ENCODE measurements at places on chromosomes 7 and 10.

DNA sequence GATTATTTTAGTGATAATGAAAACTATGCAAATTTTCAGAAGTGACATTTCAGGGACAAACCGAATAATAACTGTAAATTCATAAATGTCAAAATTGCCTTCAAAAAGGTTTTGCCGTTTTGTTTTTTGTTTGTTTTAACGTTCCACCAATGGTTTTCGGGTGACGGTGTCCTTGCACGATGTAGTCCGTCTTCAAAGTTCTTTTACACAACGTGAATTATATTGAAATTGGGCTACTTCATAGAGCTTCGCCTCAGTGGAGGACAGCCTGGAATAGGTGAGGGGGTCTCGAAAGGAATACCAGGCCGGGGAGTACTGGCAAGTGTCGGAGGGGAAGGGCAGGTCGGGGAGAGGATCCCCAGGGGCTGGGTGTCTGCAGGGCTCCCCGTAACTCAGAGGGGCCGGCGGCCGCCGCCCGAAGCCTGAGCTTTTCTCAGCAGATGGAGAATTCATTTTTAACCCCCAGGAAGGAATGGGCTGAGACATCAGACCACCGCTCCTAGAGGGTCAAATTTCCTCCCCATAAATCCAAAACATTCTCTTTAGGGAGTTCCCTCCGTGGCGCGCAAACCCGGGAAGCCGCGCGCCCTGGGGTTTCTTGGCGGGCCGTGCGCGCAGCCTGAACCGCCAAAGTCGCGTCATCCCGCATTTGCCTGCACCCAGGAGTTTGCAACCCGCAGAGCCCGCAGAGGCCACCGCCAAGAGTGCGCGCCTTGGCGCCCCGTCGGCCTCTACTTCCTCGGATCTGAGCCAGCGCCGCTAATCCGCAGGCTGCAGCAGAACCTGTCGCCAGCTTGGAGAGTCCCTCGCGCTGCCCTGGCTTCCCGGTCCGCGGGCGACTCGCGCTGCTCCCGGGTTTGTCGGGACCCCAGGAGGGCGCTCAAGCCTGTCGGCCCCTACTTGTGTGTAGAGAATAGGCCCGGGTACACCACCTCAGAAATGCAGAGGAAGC is 17.3 kb upstream of the EVX1 start:
- no peak for DNase-seq

DNA sequence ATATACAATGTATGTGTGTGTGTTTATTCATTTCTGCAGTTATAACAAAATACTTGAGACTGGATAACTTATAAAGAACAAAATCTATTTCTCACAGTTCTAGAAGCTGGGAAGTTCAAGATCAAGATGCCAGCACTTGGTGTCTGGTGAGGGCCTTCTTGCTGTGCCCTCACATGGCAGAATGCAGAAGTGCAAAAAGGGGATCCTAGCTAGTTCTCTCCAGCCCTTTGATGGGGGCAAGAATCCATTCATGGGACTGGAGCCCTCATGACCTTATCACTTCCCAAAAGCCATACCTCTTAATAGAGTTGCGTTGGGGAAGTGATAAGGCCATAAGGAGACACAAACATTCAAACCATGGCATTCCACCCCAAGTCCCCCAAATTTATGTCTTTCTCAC is 8.4 kb downstream of the GRB10 start:
- no peak for DNase-seq

DNA sequence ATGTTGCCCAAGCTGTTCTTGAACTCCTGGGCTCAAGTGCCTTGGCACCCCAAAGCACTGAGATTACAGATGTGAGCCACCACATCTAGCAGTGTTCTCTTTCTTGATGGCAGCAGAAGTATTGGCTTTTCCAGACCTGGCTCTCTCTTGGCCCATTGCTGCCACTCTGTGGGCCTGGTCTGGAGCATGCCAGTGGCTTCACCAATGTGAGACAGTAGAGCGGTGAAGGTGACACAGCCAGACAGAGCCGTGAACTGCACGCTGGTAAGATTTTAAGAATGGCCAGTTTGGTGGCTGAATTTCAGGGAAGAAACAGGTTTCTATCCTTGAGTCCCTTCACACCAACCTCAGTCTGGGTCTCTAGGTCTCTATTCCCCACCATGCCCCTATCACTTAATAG is 552.7 kb upstream of the NRP1 start:
- DNase-seq: no peak

DNA sequence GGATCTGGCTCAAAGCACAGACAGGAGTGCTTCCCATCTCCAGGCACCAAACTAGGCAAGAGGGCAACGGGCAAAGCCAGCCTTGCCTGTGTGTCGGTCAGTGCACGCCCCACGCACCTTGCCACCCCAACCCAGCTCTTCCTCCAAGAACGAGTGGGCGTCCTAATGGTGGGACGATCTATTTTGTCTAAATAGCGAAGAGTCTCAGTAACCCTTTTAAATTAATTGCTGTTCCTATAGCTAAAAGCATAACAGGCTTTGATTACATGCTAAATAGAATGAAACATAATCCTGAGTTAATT is 12.2 kb downstream of the EN2 start:
- no peak for DNase-seq

GRCh38 chr10:35306852-35307251 is 29.5 kb upstream of the CCNY start:
- peak; percentile 47 for DNase-seq

DNA sequence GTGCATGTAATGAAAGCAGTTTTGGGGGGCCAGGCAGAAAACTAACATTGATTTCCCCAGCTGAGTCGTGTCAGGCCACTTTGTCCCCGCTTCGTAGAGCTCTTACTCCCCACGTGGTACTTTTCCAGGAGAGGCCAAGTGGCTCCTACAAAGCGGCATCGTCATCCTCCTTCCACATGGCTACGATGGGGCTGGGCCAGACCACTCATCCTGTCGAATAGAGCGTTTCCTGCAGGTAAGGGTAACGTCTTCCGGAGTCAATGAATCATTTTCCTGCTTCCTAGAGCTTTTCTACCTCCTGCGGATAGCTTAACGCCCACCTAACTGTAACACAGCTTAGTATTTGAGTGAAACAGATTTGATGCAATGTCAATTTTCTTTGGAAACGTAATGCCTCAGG is 21.7 kb upstream of the SEC61A2 start:
- no peak for DNase-seq

DNA sequence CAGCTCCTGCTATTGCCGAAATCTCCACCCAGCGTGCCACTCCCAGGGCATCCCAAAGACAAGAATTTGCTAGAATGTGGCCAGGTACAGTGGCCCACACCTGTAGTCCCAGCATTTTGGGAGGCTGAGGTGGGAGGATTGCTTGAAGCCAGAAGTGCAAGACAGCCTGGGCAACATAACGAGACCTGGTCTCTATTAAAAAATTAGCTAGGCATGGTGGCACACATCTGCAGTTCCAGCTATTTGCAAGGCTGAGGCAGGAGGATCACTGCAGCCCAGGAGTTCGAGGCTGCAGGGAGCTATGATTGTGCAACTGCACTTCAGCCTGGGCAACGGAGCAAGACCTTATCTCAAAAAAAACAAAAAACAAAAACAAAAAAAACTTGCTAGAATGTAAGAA is 73.3 kb upstream of the LYZL2 start:
- no peak for DNase-seq

GRCh38 chr7:19982841-19983835 is 209.7 kb upstream of the TMEM196 start:
- DNase-seq: peak; percentile 77

- DNase-seq: peak; percentile 66
These were observed 174.7 kb upstream of the TNRC18 start for GRCh38 chr7:5598261-5598761.

DNA sequence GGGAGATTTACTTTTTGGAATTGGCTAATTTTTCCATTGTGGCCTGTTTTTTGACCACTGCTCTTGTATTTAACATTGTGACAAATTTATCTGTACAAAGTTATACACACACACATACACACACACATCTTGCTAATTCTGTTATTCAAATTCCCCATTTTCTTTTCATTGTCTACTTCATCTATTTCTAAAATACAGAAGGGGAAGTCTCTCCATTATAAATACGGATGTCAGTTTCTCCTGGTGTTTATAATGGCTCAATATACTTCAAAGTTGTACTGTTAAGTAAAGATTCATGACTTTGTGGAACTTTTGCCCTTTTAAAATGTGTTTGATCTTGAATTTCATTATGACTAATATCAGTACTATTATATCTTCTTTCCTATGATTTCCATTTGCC is 81.0 kb downstream of the CNOT4 start:
- DNase-seq: no peak

- DNase-seq: no peak
These were observed 338.1 kb downstream of the WDR37 start for GRCh38 chr10:1394155-1394912.

DNA sequence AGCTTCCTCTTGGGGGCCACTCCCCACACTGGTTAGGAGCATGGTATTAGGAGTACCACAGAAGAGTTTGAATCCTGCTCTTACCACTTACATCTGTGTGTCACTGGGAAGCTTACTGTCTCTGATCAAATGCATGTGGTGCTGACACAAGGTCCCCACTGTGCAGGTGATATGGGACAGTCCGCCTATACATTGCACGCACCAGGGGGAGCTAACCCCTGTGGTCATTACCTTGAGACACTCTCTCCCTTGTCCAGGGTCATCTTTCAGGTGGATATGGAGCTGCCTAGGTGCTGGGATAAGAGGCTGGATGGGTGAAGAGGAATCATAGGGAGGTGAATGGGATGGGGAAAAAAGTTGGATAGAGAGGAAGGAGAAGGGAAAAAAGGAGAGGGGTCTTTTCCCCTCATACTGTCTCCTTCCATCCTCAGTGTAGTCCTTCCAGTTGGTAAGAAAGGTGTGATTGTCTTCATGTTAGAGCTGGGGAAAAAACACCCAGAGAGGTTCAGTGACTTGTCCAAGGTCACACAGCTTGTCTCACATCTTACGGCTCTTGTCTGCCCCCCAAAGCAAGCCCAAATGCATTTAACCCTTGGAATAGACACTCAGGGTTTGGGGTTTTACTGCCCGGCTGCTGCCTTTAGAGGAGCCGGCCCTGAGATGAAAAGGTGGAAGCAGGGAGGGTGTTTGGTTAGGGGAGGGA is 125.9 kb downstream of the CDH23 start:
- no peak for DNase-seq

- DNase-seq: no peak
These were observed 1.2 kb downstream of the DNAJC2 start for GRCh38 chr7:103343332-103343731.

DNA sequence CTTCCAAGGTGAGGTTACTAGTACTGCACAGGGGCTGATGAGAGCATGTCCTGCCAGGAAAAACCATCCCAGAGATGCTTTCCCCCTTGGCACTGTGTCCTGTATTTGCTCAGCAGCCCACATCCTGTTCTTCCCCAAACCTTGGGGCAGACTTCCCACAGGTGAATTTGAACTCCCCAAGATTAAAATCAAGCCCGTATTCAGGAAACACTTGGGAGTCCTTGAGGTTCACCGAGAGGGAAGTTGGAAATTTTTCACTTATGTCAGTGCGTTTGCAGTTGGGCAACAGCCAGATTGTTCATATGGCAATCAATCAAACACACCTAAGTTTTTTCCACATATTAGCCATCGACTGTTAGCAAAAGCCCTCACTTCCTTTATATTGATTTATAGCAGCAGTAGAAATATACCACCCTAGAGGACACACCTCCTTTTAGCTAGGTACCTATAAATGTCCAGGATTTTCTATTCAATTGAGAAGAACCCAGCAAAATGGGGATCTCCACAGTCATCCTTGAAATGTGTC is at the start of gene DMBT1:
DMBT1 (plus strand) TSS at position 476 of the 526 bp plus-strand sequence; CDS start at position 493, 17 bp downstream.
- DNase-seq: no peak

DNA sequence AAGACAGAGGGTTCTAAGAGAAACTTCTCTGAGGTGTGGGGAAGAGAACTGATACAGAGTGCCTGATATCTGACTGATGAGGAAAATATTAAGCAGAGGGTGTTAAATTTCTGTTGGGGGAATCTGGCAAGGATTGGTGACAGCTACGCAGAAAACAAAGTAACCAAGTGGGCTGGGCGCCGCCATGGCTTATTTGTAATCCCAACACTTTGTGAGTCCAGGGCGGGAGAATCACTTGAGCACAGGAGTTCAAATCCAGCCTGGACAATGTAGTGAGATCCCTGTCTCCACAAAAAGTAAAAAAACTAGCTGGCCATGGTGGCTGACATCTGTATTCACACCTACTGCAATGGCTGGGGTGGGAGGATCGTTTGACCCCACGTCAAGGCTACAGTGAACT is 2.1 kb upstream of the C7orf25 start:
- DNase-seq: no peak

GRCh38 chr7:16935341-16935735 is 53.6 kb upstream of the AGR3 start:
- DNase-seq: no peak

DNA sequence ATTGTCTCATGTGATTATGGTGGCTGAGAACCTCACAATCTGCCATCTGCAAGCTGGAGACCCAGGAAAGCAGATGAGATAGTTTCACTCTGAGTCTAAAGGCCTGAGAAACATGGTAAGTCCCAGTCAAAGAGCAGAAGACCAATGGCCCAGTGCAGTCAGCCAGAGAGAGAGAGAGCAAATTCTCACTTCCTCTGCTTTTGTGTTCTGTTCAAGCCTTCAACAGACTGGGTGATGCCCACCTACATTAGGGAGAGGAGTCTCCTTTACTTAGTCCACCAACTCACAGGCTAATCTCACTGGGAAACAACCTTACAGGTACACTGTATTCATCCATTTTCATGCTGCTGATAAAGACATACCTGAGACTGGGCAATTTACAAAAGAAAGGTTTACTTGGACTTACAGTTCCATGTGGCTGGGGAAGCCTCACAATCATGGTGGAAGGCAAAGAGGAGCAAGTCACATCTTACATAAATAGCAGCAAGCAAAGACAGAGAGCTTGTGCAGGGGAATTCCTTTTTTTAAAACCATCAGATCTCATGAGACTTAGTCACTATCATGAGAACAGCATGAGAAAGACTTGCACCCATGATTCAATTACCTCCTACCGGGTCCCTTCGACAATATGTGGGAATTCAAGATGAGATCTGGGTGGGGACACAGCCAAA is 4.7 kb upstream of the FRMPD2 start:
- no peak for DNase-seq

- DNase-seq: no peak
These were observed 186.6 kb downstream of the DPY19L1 start for GRCh38 chr7:34850681-34851080.
